ENCODE measurements at places on chromosomes 5 and 9. TPM values are rescaled to one million over a fixed set of nuclear protein-coding genes. Genes with fewer than 3 reads are reported as not detected.

Gene ANKRD18B
- 6.6 TPM for total RNA-seq

Gene HSPB3
- total RNA-seq = 257 TPM

Gene HABP4
- 14.6 TPM for total RNA-seq

Gene POLR3G
- 1.5 TPM for total RNA-seq

Gene FAM153A
- total RNA-seq = 1.0 TPM

Gene CCIN
- 0.41 TPM for total RNA-seq

Gene TMEFF1
- 3.0 TPM for total RNA-seq

Gene EQTN
- 0.51 TPM for total RNA-seq

Gene MYOT
- total RNA-seq = 254 TPM

Gene CATSPER3
- not detected for total RNA-seq

Gene ACO1
- 35.2 TPM for total RNA-seq

Gene BSPRY
- total RNA-seq = 2.6 TPM

Gene SAPCD2
- 5.6 TPM for total RNA-seq

Gene ENTREP1
- total RNA-seq = 16.3 TPM

Gene CRHBP
- total RNA-seq = not detected

Gene GPBP1
- 115 TPM for total RNA-seq

Gene DNM1
- total RNA-seq = 31.9 TPM

Gene ZNF462
- total RNA-seq = 32.4 TPM

Gene IFNA13
- not detected for total RNA-seq

Gene CDC14B
- 31.3 TPM for total RNA-seq

Gene CCDC192
- 0.31 TPM for total RNA-seq

Gene LHX3
- not detected for total RNA-seq

Gene SLC25A2
- not detected for total RNA-seq

Gene ASPN
- 419 TPM for total RNA-seq

Gene NUTM2F
- total RNA-seq = not detected

Gene BARHL1
- not detected for total RNA-seq
